CD8-positive, alpha-beta T cell (primary cell): ENCODE measurements at places on chromosomes 13 and 19. TPM values are rescaled to one million over a fixed set of nuclear protein-coding genes. Genes with fewer than 3 reads are reported as not detected.

The PNMA8A gene
- total RNA-seq: not detected

The ZNF471 gene
- total RNA-seq: 0.67 TPM

The CEACAM21 gene
- total RNA-seq: 8.3 TPM

The TBXA2R gene
- 2.3 TPM for total RNA-seq

The ZNF723 gene
- not detected for total RNA-seq

The KIR2DL4 gene
- not detected for total RNA-seq

The ACP7 gene
- not detected for total RNA-seq

The IGFL1 gene
- not detected for total RNA-seq
